GM13977 (cell line): ENCODE measurements at places on chromosomes 4 and X.

DNA sequence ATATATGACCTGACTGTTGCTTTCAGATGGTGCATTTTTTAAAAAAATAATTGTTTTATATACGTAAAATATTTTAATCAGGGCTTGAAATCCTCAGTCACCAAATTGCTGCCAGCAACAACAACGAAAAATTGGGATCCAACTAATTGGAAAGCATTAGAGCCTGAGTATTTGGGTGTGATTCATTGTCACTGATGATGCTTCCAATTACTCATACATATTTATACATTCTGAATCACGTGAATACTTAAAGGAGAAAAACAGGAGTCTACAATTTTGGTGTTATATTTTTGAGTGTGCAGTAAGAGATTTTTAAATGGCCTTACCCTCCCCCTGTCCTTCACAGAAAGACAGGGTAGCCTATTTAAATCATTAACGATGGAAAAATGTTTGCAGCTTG, 765.6 kb upstream of the TENM3 start:
- DNase-seq = no peak

GRCh38 chrX:17496407-17496806, 121.4 kb downstream of the NHS start:
- DNase-seq = no peak

- no peak for DNase-seq
These were observed 30.8 kb downstream of the SLITRK2 start for GRCh38 chrX:145848448-145848847.

GRCh38 chr4:108359986-108360681, 191.4 kb upstream of the LEF1 start:
- DNase-seq = no peak

GRCh38 chr4:125650557-125650956, 335.8 kb downstream of the FAT4 start:
- no peak for DNase-seq

- DNase-seq = no peak
These were observed 425.1 kb downstream of the GPM6A start for GRCh38 chr4:175386776-175387507.

DNA sequence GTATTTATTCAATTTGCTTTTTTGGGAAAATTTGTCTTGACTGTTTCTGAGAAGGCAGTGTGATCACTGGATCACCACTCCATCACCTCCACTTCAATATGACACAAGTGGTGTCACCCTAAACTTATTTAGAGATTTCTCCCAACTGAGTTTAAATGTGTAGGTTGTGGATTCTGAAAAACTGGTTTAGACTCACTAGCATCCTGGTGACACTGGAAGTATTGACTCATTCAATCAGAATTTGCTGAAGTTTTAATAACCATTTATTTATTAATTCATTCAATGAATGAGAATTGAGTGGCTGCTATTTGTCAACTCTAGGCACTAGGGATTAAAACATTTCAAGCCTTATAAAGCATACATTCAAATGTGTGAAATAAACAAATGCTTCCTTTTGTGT, 819.1 kb upstream of the EPHA5 start:
- DNase-seq = no peak

GRCh38 chr4:146485968-146486367, 35.8 kb downstream of the SLC10A7 start:
- peak; percentile 22 for DNase-seq

GRCh38 chrX:40010550-40011321, 87.0 kb downstream of the BCOR start:
- DNase-seq = peak; percentile 26

- DNase-seq = no peak
These were observed at the start of gene RIBC1 for GRCh38 chrX:53422861-53423306. Gene RIBC1, plus strand, starts transcription at chrX:53422873. Its CDS starts 3,404 bp downstream, at chrX:53426277.

- no peak for DNase-seq
These were observed 2.5 kb upstream of the MAGEB17 start for GRCh38 chrX:16164748-16165147.

DNA sequence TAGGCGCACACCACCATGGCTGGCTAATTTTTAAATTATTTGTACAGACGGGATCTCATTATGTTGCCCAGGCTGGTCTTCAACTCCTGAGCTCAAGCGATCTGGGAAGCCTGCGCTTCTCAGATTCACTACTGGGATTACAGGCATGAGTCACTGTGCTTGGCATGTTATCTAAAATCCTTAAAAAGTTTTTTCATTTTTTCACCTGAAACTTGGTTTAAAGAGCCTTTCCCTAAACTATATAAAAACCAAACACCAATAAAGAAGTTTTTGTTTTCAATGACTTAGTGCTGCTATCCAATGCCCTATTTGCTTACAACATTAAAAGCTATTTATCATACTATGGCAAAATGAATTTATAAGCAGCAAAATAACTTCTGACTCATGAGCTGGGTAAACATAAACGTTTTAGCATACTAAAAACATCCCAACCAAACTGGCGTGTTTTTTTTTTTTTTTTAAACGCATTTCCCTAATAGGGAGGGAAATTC, 127.8 kb downstream of the UBE2K start:
- no peak for DNase-seq

DNA sequence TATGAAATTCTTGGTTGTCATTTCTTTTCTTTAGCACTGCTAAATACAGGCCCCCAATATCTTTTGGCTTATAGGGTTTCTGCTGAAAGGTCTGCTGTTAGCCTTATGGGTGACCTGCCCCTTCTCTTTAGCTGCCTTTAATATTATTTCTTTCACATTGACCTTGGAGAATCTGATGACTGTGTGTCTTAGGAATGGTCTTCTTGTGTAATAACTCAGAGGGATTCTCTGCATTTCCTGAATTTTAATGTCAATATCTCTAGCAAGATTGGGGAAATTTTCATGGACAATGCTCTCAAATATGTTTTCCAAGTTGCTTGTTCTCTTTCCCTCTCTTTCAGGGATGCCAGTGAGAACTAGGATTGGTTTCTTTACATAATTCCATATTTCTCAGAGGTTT, 292.4 kb downstream of the SLC7A11 start:
- no peak for DNase-seq

- peak; percentile 25 for DNase-seq
These were observed 21.7 kb upstream of the CXCL8 start for GRCh38 chr4:73718375-73719373.

DNA sequence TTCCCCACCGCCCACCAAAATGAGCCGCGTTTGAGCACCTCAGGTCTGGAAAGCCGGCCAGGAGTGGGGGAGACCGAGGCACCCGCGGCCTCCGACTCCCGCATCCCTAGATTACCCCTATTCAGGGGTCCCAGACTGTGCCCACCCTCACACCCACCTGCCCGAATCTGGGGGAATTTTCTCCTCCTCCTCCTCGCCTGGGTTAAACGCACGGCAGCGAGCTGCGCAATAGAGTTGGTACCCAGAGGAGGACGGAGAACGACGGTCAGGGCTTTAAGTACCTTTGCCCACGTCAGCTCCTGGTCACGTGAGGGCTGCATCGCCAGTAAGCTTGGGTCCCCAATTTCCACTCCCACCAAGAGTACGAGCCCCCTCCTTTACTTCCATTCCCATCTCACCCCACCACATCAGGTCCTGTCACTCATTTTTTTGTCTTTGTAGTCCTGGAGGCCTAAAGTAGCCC, at the start of gene ARMCX2:
ARMCX2 (minus strand) TSS at position 250 of the 463 bp plus-strand sequence. CDS start 2,262 bp downstream, outside the sequence.
- peak; percentile 59 for DNase-seq

- DNase-seq = no peak
These were observed 123.4 kb downstream of the HMX1 start for GRCh38 chr4:8748236-8748575.

DNA sequence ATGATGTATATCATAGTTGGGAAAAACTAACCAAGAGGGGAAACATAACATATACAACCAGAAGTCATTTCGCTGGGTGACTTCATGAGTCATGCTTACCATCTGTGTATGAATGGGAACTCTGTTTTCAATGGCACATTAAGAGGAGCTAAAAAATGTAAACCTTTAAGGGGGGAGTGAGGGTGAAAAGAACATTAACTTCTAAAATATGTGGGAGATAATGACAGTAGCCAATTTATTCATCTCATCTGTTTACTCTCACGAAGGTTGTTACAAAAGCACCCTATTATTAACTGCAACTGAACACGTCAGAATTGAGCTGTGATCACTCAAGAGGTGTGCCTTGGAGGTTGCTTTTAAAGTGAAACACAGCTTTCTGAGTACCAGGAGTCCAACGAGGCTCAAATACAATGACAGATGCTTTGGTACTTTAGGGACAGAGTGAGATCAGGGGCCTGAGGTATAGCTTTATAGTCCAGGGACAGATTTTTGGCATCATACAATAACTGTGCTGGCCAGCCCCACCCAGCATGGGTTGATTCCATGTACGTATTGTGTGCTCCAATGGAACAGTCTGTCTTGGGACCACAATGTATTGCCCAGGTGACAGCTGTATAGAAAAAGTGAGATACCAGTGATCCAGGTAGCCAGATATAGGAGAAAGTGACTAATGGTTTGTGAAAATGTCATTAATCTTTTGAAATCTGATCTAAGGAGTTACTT, 107.3 kb downstream of the AMMECR1 start:
- DNase-seq = no peak

DNA sequence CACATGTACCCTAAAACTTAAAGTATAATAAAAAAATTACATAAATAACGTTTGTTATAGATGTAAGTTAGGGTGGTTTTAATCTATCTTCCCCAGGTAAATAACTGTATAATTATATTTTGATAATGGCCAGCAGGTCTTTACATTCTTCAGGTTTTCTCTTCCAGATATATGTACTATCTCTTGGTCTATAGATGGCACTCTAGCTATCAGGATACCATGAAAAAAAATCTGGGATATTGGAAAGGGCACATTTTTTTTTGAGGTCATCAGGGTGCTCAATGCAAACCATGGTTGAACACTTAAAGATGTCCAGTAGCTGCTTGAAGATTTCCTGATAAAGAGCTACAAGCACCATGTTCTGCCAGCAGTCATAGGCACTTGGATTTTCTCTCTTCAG, 15.6 kb upstream of the ADH4 start:
- DNase-seq = no peak

DNA sequence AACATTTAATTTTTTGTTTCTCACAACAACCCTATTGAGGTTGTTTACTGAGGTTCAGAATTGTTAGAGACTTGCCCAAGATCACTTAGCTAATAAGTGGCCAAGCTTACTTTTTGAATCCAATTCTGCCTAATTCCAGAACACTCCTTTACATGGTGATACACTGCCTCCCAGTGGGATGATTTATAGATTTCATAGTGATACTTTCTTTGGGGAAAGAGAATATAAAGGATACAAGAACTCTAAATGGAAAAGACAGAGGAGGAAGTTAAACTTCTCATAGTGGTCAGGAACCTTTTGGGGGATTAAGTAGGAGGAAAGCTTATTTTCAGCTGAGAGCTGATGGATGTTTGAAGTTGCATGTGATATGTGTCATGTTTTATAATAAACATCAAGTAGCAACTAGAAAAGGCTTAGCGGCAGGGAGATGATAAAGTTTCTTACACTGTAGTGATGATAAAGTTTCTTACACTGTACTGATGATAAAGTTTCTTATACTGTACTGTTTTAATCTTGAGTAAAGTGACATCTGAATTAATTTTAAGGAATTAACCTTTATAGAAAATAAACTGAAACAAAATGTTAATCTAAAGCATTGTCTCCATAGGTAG, 15.3 kb downstream of the STAG2 start:
- no peak for DNase-seq

GRCh38 chr4:84750260-84750959, 167.5 kb downstream of the CDS1 start:
- peak; percentile 27 for DNase-seq

- DNase-seq = no peak
These were observed 5.8 kb downstream of the CPE start for GRCh38 chr4:165384598-165384997.

- DNase-seq = no peak
These were observed 196.0 kb upstream of the PSAPL1 start for GRCh38 chr4:7630568-7631287.

DNA sequence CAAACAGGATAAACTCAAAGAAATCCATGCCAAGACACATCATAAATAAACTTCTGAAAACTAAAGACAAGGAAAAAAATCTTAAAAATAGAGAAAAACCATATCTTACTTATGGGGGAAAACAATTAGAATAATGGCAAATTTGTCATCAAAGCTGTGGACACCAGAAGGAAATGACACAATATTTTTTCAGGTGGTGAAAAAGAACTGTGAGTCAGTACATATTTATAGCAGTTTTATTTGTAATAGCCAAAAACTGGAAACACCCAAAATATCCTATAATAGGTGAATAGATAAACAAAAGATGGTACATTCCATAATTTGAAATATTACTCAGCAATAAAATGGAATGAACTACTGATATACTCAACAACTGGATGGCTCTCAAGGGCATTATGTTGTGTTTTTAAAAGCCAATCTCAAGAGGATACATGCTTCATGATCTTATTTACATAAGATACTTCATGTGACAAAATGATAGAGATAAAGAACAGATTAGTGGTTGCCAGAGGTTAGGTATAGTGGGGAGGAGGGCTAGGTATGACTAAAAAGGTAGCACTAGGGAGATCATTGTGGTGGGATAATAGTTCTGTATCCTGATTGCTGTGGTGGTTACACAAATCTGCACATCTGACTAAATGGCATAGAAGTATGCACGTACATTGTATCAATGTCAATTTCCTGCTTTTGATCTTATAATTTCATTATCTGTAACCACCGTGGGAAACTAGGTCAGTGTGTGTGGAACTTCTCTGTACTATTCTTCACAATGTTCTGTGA, 191.9 kb downstream of the PPP1R2C start:
- DNase-seq = no peak

DNA sequence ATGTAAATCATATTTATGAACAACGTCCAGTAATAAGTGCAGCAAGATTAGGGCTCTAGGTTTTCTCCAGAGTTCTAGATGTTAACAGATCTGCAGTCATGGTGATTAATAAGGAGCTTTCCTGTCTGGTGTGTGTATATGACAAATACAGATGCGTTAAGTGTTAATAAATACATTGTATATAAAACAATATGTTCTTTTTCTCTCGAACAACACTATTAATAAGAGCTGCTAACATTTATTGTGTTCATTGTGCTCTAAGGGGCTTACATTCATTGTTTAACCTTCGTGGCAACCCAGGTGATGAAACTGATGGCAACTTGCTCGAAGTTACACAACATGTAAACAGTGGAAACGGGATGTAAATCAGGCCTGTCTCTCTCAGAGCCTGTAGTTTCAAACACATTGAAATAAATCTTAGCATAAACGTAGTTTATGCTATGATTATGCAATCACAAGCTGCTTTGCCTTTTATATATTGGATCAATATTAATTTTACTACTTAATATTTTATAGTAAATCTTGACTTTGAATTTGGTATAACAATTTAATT, 547 bp upstream of the CLGN start:
- DNase-seq = no peak

- no peak for DNase-seq
These were observed 681.4 kb downstream of the GABRG1 start for GRCh38 chr4:45442466-45442865.
